ENCODE measurements at places on chromosomes 12 and 14.

DNA sequence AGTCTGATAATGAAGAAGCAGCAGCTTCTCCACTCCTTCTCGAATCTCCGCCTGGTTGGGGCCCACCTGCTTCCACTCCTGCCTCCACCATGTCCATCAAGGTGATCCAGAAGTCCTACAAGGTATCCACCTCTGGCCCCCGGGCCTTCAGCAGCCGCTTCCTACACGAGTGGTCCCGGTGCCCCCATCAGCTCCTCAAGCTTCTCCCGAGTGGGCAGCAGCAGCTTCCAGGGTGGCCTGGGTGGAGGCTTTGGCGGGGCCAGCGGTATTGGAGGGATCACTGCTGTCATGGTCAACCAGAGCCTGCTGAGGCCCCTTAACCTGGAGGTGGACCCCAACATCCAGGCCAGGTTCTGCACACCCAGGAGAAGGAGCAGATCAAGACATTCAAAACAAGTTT, 381.0 kb upstream of the USP15 start:
- DNase-seq, result no peak

DNA sequence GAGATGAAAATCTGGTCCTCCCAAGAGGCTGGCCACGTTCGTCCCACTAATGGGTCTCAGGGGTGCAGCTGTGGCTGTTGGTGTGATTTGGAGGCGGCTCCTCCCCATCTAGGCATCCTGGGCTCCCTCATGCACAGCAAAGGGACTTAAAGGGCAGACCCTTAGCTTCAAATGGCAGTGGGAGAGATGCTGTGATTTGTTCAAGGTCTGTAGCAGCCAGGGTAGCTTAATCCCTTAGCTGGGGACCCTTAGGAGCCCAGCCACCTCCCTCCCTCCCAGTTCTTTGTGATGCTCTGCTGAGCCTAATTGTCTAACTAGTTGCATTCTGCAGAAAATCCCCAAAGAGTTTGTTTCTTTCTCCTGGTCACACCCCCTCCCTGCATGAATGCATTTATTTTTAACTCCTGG, 18.3 kb downstream of the DYRK4 start:
- DNase-seq, result no peak

DNA sequence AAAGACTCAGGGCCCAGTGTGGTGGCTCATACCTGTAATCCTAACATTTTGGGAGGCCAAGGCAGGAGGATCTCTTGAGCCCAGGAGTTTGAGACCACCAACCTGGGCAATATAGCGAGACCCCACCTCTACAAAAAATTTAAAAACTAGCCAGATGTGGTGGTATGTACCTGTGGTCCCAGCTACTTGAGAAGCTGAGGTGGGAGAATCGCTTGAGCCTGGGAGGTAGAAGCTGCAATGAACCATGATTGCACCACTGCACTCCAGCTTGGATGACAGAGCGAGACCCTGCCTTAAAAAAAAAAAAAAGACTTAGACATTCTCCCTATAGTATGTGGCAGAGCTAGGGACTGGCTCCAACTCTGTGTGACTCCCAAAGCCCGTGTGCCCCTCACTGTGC, 2.9 kb downstream of the UBE3B start:
- DNase-seq, result no peak

DNA sequence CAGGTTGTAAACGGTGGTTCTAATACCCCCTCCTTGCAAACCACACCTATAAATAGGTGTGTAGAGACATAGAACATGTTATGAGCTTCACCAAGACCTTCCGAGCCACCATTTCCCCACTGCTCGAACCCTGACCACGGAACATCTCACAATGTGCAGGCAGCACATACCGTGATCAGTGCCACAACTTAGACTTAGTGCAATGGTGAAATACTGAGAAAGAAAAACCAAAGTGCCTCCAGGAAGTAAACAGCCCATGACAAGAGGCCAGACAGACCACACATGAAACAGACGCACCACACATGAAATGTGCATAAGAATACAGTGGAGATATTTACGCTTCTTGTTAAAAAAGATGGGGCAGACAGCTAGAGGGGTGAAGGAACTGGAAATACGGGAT, 166.9 kb upstream of the CCND2 start:
- no peak for DNase-seq

GRCh38 chr12:91889059-91889458, 256.6 kb downstream of the BTG1 start:
- no peak for DNase-seq

DNA sequence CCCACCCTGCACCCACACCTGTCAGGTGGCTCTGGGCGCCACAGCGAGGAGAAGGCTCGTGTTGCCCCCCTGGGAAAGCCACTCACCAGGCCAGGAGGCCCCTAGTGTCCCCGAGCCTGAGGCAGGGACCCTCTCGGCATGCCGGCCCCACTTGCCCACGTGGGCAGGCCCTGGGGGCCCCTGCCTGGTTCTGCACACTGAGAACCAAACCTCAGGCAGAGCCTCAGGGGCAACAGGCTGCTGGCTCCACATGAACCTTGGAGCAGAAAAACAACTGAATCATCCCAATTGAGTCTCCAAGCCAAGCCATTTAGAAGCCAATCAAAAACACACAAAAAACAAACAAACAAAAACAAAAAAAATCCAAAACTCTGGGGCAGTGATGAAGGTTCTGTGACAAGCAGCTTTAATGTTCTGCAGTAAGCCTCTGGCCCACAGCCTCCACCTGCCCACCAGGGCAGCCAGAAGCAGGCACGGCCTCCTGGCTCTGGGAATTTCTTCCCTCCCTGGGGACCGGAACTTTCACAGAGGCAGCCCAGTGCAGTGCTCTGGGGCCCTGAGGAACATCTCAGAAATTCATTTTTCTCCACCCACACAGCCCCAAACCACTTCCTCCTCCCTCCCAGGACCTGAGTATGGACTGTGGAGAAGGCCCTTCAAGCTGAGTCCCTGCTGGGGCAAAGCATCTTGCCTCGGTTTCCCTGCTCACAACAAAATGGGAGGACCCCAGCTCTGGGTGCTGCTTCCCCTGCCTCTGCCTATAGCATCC, 90.2 kb downstream of the CHGA start:
- DNase-seq, result no peak

GRCh38 chr12:56941299-56942017, 7.2 kb upstream of the SDR9C7 start:
- peak; percentile 12 for DNase-seq

DNA sequence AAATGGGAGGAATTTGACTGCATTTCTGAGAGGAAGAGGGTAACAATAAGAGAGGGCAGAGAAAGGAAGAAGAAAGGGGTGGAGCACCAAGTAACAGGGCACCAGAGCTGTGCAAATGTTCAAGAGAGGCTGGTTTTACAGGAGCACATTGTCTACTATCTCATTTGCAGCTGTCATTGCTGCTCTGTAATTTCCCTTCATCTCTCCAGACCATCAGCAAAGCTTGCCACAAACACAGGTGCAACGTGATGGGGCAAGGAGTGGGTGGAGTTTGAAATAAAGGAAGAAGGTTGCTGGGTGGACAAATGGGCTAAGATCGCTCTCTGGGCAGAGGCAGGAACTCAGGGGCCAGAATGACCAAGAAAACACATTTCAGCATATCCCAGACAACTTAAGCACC, 47.9 kb upstream of the PLEKHG6 start:
- DNase-seq, result no peak

- peak; percentile 34 for DNase-seq
These were observed 70.2 kb downstream of the ETV6 start for GRCh38 chr12:11719678-11720099.

- DNase-seq, result no peak
These were observed 4.4 kb downstream of the WNT5B start for GRCh38 chr12:1633459-1633858.

DNA sequence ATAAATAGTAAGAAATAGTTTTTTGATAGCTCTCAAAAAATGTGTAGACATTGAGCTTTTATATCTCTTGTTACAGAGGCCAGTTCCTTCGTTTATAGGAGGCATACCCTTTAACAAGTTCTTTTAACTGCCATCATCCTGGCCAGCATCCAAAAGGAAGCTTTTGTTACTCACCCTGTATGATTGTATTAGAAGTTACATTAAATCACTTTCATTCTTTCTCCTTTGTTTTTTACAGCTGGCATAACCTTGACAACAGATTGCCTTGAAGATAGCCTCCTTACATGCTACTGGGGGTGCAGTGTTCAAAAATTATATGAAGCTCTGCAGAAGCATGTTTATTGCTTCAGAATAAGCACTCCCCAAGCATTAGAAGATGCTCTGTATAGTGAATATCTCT, 20.1 kb downstream of the CGRRF1 start:
- DNase-seq, result no peak

- DNase-seq, result no peak
These were observed 160.5 kb downstream of the NUAK1 start for GRCh38 chr12:105978276-105978675.

- DNase-seq, result no peak
These were observed 153.1 kb downstream of the BCAT1 start for GRCh38 chr12:24795699-24796347.

DNA sequence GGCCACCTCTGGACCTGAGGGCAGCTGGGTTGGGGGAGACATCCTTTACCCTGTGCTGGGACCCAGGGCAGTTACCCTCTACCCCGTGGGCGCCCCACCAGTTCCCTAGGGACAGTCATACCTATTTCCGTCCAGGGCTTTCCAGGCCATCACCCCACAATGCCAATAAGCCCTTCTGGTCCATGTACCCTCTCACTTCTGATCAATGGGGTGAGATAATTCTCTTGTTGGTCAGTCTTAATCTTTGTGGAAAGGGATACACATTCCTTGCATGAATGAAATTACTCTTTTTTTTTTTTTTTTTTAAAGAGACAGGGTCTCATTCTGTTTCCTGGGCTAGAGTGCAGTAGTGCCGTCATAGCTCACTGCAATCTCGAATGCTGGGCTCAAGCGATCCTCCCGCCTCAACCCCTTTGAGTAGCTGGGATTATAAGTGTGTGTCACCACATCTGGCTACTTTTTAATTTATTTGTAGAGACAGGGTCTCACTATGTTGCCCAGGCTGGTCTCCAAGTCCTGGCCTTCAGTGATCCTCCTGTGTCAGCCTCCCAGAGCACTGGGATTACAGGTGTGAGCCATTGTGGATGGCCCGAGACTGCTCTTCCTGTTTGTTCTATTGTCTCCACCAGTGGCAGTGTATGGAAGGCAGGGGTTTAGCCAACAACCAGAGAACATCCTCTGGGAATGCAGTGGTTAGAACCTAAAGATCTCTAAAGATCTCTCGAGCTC, 46.3 kb upstream of the STON2 start:
- DNase-seq, result no peak

DNA sequence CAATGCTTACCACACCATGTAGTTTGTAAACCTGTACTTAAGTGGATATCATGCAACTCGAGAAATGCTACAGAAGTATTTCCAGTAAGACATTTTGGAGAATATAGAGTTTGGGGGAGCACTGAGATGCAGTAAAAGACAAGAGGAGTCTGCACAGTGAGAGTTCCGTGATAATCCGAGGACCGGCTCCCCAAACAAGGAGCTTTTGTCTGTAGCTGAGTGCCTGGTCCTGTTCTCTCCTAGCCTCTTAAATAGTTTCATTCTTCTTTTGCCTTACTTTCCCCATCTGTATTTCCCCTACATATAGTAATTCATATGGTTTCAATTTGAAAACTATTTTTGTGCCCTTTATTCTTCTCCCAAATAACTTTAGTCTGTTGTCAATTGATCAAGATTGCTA, 364.1 kb downstream of the EGLN3 start:
- no peak for DNase-seq

DNA sequence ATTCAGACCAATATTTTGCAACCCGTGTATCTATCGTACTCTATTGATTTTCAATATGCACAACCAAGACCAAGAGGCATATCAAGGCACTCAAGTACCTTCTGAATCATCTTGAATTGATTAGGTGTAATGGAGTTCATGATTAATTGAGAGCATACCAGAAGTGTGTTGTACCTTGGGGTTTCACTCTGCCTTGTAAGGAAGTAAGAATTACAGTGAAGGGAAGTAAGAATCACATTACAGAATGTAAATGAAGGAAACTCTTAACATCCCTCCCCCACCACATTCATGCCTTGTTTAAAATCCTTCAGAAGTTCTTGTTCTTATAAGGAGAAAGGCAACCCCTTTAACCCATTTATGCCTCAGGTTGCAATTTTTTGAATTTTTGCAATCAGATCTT, 5.4 kb upstream of the MGAT4C start:
- DNase-seq, result no peak

GRCh38 chr12:103966736-103967135, 1.1 kb downstream of the TDG start:
- no peak for DNase-seq

DNA sequence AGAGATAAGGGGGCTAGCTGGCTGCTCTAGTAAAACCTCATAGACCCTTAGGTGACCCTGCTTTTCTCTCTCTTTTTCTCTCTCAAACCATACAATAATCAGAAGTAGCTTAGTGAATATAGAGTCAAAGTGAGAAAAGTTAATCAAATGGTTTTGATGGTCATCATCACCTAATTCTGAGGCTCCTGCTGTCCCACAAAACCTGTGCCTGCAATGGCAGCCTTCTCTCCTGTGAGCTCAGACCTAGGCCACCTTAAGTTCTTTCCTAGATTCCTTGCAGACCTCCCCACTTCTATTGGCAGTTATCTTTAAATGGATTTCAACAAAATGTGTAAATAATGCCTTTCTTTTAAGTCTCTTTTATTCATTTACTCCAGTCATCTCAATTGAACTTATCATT, 1.5 kb upstream of the RPAP3 start:
- no peak for DNase-seq

- DNase-seq, result no peak
These were observed 11.9 kb downstream of the AVIL start for GRCh38 chr12:57806677-57807076.

- no peak for DNase-seq
These were observed 204.8 kb downstream of the ITPR2 start for GRCh38 chr12:26628234-26628633.

GRCh38 chr12:71562676-71563595, 100.7 kb downstream of the ZFC3H1 start:
- no peak for DNase-seq

GRCh38 chr12:44874981-44875416, 1.1 kb downstream of the NELL2 start:
- DNase-seq, result no peak

- no peak for DNase-seq
These were observed 282.1 kb downstream of the TMTC2 start for GRCh38 chr12:82968631-82969367.

DNA sequence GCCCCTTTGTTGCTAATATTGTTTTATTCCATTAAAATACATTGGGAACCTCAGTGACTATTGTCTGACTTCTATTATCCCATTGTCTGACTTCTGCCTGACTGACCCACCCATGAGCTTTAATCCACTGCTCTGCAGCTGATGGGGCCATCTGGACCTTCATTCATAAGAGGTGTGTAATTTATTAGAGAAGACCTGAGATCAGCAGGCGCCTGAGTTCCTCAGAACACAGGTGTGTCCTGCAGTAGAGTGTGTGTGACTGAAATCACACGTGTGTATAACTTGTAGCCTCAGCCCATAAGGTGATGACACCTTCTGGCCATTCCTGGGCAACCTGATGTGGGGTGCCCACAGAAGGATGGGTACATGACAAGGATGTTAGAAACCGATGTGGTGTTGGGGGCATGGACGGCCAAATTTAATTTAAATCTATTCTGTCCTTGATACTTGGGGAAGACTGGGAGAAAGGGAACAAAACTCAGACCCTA, 821.0 kb downstream of the TMEM121 start:
- no peak for DNase-seq
